ENCODE measurements at places on chromosomes 2 and 18.

DNA sequence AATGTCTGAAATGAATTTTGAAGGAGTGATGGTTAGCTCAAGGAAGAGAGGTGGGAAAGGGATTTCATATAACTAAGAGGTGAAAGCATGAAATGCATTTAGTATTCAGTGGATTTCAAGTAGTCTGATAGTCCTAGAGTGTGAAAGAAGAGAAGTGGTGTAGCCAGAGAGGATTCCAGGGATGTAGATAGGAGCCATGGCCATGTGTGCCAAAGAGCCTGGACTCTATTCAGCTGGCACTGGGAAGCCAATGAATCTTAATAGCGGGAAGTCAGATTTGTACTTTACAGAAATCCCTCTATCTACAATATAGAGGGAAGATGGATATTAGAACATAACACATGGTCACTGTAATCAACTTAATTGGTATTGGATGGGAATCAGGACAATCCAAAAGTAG, 8.3 kb upstream of the BOLL start:
- H3K36me3 ChIP-seq: no peaks in the 10 kb centered on the region
- H3K27me3 ChIP-seq: peaks cover 6% of the 10 kb centered on the region
- H3K4me1 ChIP-seq: no peaks in the 10 kb centered on the region
- H3K27ac ChIP-seq: no peak overlapping the region
- no peak for DNase-seq
- no peak overlapping the region for H3K4me3 ChIP-seq

DNA sequence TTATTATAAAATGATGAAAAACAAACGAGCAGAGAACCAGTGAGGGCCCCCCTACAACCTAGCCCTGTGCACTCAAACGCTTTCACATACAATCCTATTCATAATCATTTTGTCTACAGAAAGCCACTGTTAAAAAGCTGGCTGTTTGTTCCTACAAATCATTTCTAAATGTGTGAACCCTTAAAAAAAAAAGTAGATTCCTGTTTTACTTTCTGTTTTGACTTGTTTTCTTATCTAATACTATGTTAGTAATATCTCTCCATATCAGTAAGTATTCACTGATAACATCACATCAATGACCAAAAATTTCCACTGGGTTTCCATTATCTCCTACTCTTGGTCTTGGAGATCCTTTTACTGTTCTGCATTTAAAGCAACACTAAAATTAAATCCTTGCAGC, 128.8 kb upstream of the TTC39C start:
- H3K27me3 ChIP-seq: no peaks in the 10 kb centered on the region
- H3K4me1 ChIP-seq: peaks cover 17% of the 10 kb centered on the region
- H3K4me3 ChIP-seq: no peak overlapping the region
- DNase-seq: no peak
- no peak overlapping the region for H3K27ac ChIP-seq

DNA sequence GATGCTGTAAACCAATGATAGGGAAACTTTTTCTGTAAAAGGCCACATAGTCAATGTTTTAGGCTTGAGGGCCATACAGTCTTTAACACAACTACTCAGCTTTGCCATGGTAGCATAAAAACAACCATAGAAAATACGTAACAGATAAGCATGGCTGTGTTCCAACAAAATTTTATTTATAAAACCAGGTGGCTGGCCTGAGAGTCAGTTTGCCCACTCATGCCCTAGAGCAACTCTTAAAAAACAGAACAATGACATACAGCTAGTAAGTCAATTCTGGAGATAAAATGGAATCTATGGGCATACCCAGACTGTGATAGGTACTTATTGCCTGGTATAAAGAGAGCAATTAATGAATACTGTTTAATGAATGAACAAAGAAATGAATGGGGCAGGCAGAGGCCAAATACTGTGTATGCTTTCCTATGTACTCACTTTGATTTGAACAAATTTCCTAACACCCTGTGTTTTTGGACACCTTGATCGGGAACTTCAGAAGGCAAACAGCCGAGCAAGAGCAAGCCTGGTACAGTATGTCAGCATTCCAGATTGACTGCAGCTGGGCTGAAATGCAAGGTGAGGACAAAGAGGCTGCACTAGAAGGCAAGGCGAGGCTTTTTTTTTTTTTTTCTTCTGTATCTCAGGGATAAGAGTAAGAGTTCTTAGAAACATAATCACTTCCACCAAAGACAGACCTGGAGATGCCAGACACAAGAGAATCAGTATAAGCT, 315.3 kb downstream of the CLIP4 start:
- no peaks in the 10 kb centered on the region for H3K27me3 ChIP-seq
- H3K4me3 ChIP-seq: no peak overlapping the region
- H3K4me1 ChIP-seq: no peaks in the 10 kb centered on the region
- H3K27ac ChIP-seq: no peak overlapping the region

GRCh38 chr2:233092432-233093165, 32.5 kb downstream of the INPP5D start:
- H3K4me1 ChIP-seq: no peaks in the 10 kb centered on the region
- DNase-seq: no peak
- no peaks in the 10 kb centered on the region for H3K27me3 ChIP-seq
- peaks cover 36% of the 10 kb centered on the region for H3K36me3 ChIP-seq
- peak overlapping the region; percentile 31 for H3K27ac ChIP-seq

- no peak overlapping the region for H3K4me3 ChIP-seq
- H3K27me3 ChIP-seq: no peaks in the 10 kb centered on the region
- no peaks in the 10 kb centered on the region for H3K36me3 ChIP-seq
- no peak overlapping the region for H3K27ac ChIP-seq
These were observed 1313.9 kb upstream of the SLC39A10 start for GRCh38 chr2:194343167-194343566.

GRCh38 chr2:60550178-60550983, 3.1 kb downstream of the BCL11A start:
- peak overlapping the region; percentile 93 for H3K4me3 ChIP-seq
- DNase-seq: peak; percentile 89
- H3K36me3 ChIP-seq: peaks cover 11% of the 10 kb centered on the region

DNA sequence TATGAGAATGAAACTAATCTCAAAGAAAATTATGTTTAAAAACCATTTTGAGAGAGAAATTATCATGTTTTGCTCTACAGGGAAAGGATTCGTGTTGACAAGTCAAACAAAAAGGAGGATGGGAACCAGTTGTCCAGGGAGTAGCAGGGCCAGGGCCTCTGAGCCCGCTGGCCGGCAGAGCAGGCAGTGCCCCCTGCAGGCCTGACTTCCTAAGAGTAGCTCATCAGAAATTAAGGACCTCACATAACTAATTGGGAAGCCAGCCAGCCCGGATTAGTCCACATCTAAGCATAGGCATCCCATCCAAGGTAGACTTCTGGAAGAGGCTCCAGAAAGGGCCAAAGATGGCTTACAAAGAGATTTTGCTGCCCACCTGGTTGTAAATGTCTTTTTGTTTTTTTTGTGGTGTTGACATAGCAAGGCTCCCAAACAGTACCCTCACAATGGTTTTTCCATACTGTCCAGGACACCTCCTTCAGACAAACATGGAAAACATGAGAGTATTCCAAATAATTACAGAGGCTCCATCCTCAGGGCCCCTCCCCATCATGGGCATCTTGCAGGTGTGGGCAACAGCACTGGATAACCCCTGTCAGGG, 241.2 kb upstream of the TANK start:
- H3K4me3 ChIP-seq: no peak overlapping the region
- no peak overlapping the region for H3K27ac ChIP-seq
- no peaks in the 10 kb centered on the region for H3K27me3 ChIP-seq
- no peaks in the 10 kb centered on the region for H3K36me3 ChIP-seq
- DNase-seq: no peak

DNA sequence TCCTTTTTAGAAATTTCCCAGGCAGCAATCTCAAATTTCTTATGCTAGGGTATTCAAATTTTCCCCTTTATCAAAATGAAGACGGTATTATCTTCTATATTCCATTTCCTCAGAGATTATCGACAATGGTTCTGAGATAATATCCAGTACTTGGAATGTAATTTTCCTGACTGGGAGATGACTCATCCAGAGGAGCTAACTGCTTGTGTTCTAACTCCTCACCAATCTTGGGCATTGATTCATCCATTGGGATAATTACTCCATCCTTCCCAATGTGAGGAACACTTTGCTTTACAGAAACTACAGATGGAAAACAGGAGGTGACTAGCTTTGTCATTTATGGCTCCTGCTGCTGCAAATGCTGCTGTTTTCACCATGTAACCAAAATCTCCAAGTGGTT, 239.4 kb upstream of the LYPD1 start:
- no peaks in the 10 kb centered on the region for H3K4me1 ChIP-seq
- H3K27me3 ChIP-seq: no peaks in the 10 kb centered on the region
- H3K27ac ChIP-seq: no peak overlapping the region
- DNase-seq: no peak

DNA sequence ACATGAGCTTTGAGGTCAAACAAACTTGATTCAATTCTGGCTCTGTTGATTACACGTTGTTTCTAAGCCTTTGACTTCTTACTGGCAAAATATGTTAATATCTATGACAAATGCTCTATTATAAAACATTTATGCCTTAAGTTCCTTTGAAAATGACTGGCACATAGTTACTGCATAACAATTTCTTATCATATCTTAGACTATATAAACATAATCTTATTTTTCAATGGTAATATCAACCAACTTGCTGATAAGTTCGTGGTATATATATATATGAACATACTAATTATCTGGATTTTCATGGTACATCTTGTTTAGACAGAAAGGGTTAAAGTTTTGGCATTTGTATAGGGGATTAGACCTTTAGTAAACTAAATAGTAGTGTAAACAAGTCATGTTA, 645.6 kb upstream of the ZNF804A start:
- no peaks in the 10 kb centered on the region for H3K36me3 ChIP-seq
- H3K27ac ChIP-seq: no peak overlapping the region
- H3K4me3 ChIP-seq: no peak overlapping the region
- no peaks in the 10 kb centered on the region for H3K27me3 ChIP-seq
- no peaks in the 10 kb centered on the region for H3K4me1 ChIP-seq

DNA sequence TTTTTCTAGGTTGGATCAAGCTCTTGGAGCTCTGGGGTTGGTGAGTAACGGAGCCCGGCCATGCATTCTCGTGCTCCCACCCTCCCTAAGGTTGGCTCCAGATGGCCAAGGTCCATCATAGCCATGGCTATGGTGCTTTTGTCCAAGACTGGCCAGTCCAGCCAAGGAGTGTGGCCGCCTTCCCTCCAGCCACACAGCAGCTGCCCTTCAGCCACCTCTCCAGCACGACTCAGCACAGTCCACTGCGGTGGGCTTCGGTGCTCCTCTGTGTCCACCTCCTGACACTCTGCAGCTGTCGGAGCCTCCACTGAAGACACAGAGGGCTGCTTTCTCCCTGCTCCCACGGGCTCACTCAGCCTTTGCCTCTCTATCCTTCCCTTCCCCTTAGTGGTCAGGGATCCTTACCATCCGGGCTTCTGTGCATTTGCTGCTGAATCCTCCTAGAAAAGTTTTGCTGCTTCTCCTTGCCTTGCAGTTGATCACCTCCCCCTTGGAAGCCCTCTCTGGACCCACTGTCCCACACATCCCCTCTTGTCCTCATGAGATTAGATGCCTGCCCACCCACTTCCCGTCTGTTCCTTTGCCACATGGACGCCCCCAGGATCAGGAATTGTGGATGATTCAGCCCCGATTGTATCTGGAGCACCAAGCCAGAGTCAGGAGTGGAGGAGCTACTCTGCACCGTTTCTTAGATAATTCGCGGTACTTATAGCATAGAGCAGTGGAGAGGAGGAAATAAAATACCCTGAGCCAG, 177.1 kb upstream of the COPS8 start:
- H3K27me3 ChIP-seq: no peaks in the 10 kb centered on the region
- no peak for DNase-seq
- no peak overlapping the region for H3K27ac ChIP-seq
- H3K4me1 ChIP-seq: no peaks in the 10 kb centered on the region

- no peaks in the 10 kb centered on the region for H3K36me3 ChIP-seq
- H3K27me3 ChIP-seq: no peaks in the 10 kb centered on the region
- H3K4me3 ChIP-seq: no peak overlapping the region
These were observed 350.7 kb upstream of the SPRED2 start for GRCh38 chr2:65782996-65783650.

- no peak overlapping the region for H3K27ac ChIP-seq
- H3K36me3 ChIP-seq: no peaks in the 10 kb centered on the region
- DNase-seq: no peak
- no peak overlapping the region for H3K4me3 ChIP-seq
- no peaks in the 10 kb centered on the region for H3K27me3 ChIP-seq
These were observed 135.7 kb downstream of the NFATC1 start for GRCh38 chr18:79531386-79531785.

DNA sequence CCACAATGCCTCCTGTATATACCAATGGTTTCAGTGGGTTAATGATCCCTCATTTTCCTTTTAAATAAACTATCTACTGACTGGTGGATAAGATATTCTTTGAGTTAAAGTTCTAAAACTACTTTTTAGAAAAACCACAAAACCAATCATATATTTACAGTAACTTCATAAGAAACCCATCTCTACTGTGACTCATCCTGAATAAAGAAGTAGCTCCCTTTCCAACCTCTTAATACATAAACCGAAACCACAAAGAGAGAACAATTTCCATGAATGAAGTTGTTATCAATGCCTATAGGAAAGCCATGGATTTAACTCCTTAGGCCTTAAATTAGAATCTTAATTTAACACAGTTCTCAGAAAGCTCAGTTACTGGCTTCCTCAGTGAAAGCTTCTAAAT, 227.0 kb upstream of the SMAD7 start:
- H3K4me3 ChIP-seq: no peak overlapping the region
- no peaks in the 10 kb centered on the region for H3K4me1 ChIP-seq
- no peak overlapping the region for H3K27ac ChIP-seq
- no peak for DNase-seq

GRCh38 chr2:124149571-124149970, 124.5 kb downstream of the CNTNAP5 start:
- H3K27me3 ChIP-seq: no peaks in the 10 kb centered on the region
- no peaks in the 10 kb centered on the region for H3K4me1 ChIP-seq
- no peak overlapping the region for H3K4me3 ChIP-seq
- DNase-seq: no peak
- no peaks in the 10 kb centered on the region for H3K36me3 ChIP-seq

DNA sequence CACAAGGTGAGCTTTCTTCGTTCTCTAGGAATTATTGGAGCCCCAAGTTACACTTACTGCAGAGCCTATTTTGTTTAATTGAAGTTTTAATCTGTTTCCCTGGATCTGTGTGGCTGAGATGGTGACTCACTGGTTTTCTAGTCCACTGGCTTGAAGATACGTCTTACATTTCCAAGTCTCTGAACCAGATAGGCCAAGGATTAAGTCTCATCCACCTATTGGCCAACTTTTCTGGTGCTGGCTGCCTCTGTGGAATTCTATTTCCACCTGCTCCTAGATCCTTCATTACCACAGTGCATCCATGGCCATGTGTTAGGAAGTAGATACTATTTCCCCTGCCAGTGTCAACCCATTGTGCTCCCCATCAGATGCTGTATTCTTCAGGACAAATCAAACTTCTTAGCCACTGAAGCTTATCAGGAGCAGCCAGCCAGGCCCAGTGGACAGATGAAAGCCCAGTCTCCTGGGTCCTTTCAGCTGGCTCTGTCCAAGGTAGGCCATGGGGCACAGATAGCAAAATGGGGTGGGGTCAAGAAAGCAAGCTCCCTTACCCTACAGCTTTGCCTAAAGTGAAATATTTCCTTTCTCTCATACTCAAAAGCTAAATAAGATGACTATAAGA, 198.8 kb upstream of the TCF4 start:
- DNase-seq: no peak
- no peaks in the 10 kb centered on the region for H3K4me1 ChIP-seq
- H3K4me3 ChIP-seq: no peak overlapping the region
- no peaks in the 10 kb centered on the region for H3K36me3 ChIP-seq
- H3K27ac ChIP-seq: no peak overlapping the region
- H3K27me3 ChIP-seq: no peaks in the 10 kb centered on the region

Measured in thymus (tissue), 14 donors.